ENCODE measurements at places on chromosomes 5 and 9. TPM values are rescaled to one million over a fixed set of nuclear protein-coding genes. Genes with fewer than 3 reads are reported as not detected.

The CMYA5 gene
- 2.6 TPM for total RNA-seq

- H3K4me1 ChIP-seq = peaks cover 10% of the 10 kb centered on the region
- H3K36me3 ChIP-seq = no peaks in the 10 kb centered on the region
- H3K27me3 ChIP-seq = no peaks in the 10 kb centered on the region
These were observed 183.9 kb upstream of the SH3GL2 start for GRCh38 chr9:17394881-17395510.

The PCSK1 gene
- 0.08 TPM for total RNA-seq

- H3K27me3 ChIP-seq = no peaks in the 10 kb centered on the region
- no peaks in the 10 kb centered on the region for H3K4me1 ChIP-seq
- H3K27ac ChIP-seq = no peak overlapping the region
- no peak overlapping the region for H3K4me3 ChIP-seq
- H3K36me3 ChIP-seq = no peaks in the 10 kb centered on the region
- no peak for DNase-seq
These were observed 20.3 kb downstream of the SLC45A2 start for GRCh38 chr5:33964132-33964700.

The ROR2 gene
- 0.70 TPM for total RNA-seq

The FREM1 gene
- total RNA-seq = 1.4 TPM

GRCh38 chr5:92364986-92365550, 982.0 kb upstream of the ARRDC3 start:
- no peaks in the 10 kb centered on the region for H3K36me3 ChIP-seq
- H3K27me3 ChIP-seq = no peaks in the 10 kb centered on the region
- no peak overlapping the region for H3K27ac ChIP-seq
- peaks cover 10% of the 10 kb centered on the region for H3K4me1 ChIP-seq
- no peak for DNase-seq
- H3K4me3 ChIP-seq = no peak overlapping the region
